ENCODE measurements at places on chromosomes 7 and 10. TPM values are rescaled to one million over a fixed set of nuclear protein-coding genes. Genes with fewer than 3 reads are reported as not detected.

- peak overlapping the region; percentile 68 for H3K27ac ChIP-seq
- DNase-seq, result no peak
- peaks cover 54% of the 10 kb centered on the region for H3K4me1 ChIP-seq
- H3K4me3 ChIP-seq, result no peak overlapping the region
- peaks cover 17% of the 10 kb centered on the region for H3K27me3 ChIP-seq
- peaks cover 16% of the 10 kb centered on the region for H3K36me3 ChIP-seq
Observed at GRCh38 chr10:110141185-110141584, 66.2 kb upstream of the MXI1 start.

- DNase-seq, result no peak
- no peak overlapping the region for H3K4me3 ChIP-seq
- no peaks in the 10 kb centered on the region for H3K27me3 ChIP-seq
Observed at GRCh38 chr7:20475756-20476155, 139.7 kb upstream of the ABCB5 start.

The CACNA2D1 gene
- total RNA-seq, result not detected

DNA sequence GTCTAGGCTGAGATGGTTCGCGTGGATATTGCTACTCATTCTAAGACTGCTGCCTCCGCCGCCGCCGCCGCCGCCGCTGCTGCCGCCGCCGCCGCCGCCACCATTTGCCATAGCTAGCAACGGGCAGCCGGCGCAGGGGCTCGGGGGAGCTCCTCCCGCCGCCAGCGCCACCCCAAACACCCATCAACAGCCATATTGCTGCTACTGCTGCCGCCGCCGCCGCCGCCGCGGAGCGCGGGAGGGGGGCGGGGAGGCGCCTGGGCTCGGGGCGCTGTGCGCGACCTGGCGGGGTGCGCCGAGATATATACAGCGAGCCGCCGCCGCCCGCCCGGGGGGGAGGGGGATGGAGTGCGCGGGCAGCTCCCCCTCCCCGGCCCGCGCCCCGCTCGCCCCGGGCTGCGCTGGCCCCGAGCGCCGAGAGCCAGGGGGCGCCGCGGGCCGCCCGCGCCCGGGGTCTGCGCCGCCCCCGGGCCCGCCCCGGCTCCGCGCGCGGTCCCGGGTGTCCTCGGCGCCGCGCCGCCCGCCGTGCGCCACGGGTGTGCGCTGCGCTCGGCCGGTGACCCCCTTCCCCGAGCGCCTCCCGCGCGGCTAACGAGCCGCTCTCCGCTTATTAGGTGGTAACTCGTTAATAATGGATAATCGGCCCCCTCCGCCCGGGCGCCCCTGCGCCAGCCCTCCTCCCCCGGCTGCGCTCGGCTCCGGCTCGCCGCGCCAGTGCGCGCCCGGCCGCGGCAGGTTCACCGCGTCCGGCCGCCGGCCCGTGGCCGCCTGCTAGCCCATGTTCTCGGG is at the start of gene KCNMA1:
KCNMA1 (minus strand) TSS at position 277 of the 789 bp plus-strand sequence.
- H3K27me3 ChIP-seq, result peaks cover 68% of the 10 kb centered on the region
- no peaks in the 10 kb centered on the region for H3K36me3 ChIP-seq
- DNase-seq, result no peak
- no peak within 1 kb of the TSS for H3K4me3 ChIP-seq
- H3K27ac ChIP-seq, result no peak within 1 kb of the TSS

Data from activated CD4-positive, alpha-beta memory T cell treated with anti-CD3 and anti-CD28 coated beads, Interleukin-2, amount 10 ng/mL, durations not matched to agents 7 days and 5 days (primary cell).